ENCODE measurements at places on chromosomes 7 and 10. TPM values are rescaled to one million over a fixed set of nuclear protein-coding genes. Genes with fewer than 3 reads are reported as not detected.

The PTPRZ1 gene
- not detected for total RNA-seq

The EIF3B gene
- 139 TPM for total RNA-seq

The C10orf105 gene
- under 0.01 TPM for total RNA-seq

The HABP2 gene
- total RNA-seq = not detected

DNA sequence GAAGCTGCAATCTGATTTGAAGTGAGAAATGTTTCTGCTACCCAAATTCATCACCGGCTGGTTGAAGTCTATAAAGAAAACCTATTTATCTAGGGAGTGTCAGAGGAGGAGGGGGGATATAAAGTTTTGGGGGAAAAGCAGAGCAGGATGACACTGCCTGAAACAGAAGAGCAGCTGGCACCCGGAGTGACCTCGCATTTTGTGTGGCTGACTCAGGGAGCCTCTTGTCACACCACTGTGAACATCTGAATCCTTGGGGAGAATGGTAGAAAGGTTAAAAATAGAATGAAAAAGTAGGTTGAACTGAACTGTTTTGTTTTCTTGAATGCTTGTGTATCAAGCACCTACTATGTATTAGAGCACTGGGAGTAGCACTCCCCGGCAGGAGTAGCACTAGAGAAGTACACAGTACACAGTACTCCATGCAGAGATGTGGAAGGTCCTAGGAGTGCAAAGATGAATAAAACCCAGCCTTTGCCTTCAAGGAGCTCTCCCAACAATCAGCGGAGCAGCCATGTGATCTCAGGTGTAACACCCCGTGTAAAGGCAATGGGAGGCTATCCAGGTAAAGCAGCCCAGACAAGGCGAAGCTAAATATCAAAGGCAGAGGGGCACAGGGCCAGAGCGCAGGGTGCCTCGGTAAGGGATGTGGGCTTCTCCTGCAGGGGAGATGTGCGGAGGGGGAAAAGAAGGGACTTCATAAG is 13.5 kb downstream of the CRTAC1 start:
- no peak for DNase-seq
- H3K36me3 ChIP-seq = no peaks in the 10 kb centered on the region
- no peak overlapping the region for H3K27ac ChIP-seq

GRCh38 chr10:102511583-102512274 is 8.0 kb downstream of the SUFU start:
- DNase-seq = no peak
- H3K36me3 ChIP-seq = no peaks in the 10 kb centered on the region
- no peak overlapping the region for H3K27ac ChIP-seq
- no peak overlapping the region for H3K4me3 ChIP-seq

DNA sequence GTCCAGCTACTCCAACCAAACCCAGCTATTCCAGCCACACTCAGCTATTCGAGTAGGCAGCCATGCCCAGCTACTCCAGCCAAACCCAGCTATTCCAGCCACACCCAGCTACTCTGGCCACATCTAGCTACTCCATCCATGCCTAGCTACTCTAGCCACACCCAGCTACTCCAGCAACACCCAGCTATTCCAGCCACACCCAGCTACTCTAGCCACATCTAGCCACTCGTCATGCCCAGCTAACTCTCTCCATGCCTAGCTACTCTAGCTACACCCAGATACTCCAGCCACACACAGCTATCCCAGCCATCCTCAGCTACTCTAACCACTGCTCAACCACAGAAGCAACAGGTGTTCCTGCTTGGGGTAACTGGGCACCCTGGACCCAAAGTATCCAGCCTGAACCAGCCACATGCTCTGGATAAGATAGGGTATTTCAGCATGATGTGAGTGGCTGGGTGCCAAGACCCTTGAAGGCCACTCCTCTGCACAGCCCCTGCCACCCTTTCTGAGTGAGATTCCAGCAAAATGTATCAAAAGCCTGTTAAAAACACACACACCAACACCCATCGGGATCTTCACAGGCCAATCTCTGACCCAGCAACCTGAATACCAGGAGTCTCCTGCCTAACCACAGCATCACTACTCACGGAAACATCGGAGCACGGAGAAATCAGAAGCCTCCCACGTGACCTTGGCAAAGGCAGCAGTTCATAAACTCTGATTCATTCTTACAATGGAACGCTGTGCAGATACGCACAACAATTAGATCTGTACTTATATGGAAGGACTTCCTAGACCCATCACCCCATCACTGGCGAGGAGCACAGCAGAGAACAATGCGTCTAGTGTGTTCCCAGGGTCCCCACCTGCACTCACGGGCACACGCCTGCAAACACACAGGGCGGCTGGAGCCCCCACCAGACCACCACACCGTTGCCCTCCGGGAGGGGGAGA is 51.8 kb upstream of the DNAAF5 start:
- no peak overlapping the region for H3K4me3 ChIP-seq
- DNase-seq = no peak

GRCh38 chr10:126014309-126014708 is 117.9 kb downstream of the FANK1 start:
- no peaks in the 10 kb centered on the region for H3K36me3 ChIP-seq
- no peak overlapping the region for H3K4me3 ChIP-seq
- peaks cover 15% of the 10 kb centered on the region for H3K4me1 ChIP-seq
- no peaks in the 10 kb centered on the region for H3K27me3 ChIP-seq

DNA sequence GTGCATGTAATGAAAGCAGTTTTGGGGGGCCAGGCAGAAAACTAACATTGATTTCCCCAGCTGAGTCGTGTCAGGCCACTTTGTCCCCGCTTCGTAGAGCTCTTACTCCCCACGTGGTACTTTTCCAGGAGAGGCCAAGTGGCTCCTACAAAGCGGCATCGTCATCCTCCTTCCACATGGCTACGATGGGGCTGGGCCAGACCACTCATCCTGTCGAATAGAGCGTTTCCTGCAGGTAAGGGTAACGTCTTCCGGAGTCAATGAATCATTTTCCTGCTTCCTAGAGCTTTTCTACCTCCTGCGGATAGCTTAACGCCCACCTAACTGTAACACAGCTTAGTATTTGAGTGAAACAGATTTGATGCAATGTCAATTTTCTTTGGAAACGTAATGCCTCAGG is 21.7 kb upstream of the SEC61A2 start:
- H3K4me3 ChIP-seq = no peak overlapping the region
- no peaks in the 10 kb centered on the region for H3K4me1 ChIP-seq
- no peak for DNase-seq
- no peaks in the 10 kb centered on the region for H3K27me3 ChIP-seq
- H3K27ac ChIP-seq = no peak overlapping the region
